Fibroblast of villous mesenchyme (primary cell): ENCODE measurements at places on chromosomes 3 and 15.

- no peak for DNase-seq
Measured at GRCh38 chr3:10560060-10560861, 54.9 kb upstream of the ATP2B2 start.

- DNase-seq: no peak
Measured at GRCh38 chr3:117129516-117129915, 419.9 kb downstream of the TUSC7 start.

DNA sequence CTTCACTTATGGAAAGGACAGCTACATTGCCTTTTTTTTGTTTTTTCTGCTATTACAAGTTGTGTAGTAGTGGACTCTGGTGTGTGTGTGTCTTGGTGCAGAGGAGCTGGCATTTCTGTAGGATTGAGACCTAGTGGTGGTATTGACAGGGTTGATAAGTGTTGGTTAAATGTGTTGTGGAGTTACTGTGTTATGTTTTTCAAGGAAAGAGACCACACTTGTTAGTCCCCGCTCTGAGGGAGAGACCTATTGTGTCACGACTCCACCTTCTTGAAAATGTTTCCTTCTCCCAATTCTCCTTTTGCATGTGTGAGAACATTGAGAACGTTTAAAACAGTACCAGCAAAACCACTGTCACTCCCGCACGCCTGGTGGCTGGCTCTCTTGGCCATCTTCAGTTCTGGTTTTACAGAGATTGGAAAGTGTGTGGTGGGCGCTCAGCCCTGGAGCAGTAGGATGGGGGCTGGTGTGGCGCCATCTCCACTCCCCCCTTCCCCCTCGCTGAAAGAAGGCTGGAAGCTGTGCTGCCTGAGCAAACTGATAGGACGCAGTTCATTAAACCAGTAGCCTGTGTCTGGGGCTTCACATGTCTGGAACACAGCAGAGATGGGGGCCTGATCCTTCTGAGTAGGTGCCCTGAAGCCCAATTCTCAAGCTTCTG is 5.5 kb downstream of the KLF13 start:
- no peak for DNase-seq

- no peak for DNase-seq
Measured at GRCh38 chr3:61066800-61067199, 184.5 kb downstream of the FHIT start.

GRCh38 chr15:57031605-57032004 is 113.2 kb downstream of the TCF12 start:
- DNase-seq: peak; percentile 52
